ENCODE measurements at places on chromosomes 5 and 9.

DNA sequence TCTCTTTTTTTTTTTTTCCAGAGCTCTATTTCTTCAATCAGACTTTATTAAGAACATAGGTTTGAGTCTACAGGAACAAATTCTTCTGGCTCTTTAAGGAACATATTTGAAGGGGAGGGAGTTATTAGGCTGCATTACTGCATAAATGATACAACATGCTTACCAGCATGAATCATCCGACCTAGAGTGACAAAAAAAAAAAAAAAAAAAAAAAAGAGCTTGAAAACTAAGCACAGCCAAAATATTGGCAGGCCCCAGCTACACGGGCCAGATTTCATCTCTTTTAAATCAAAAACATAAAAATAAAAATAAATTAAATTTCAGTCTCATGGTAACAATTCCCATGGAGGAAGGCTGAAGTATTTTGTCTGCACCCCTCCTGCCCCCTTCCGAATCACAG, 26.3 kb downstream of the MSX2 start:
- no peak for DNase-seq

DNA sequence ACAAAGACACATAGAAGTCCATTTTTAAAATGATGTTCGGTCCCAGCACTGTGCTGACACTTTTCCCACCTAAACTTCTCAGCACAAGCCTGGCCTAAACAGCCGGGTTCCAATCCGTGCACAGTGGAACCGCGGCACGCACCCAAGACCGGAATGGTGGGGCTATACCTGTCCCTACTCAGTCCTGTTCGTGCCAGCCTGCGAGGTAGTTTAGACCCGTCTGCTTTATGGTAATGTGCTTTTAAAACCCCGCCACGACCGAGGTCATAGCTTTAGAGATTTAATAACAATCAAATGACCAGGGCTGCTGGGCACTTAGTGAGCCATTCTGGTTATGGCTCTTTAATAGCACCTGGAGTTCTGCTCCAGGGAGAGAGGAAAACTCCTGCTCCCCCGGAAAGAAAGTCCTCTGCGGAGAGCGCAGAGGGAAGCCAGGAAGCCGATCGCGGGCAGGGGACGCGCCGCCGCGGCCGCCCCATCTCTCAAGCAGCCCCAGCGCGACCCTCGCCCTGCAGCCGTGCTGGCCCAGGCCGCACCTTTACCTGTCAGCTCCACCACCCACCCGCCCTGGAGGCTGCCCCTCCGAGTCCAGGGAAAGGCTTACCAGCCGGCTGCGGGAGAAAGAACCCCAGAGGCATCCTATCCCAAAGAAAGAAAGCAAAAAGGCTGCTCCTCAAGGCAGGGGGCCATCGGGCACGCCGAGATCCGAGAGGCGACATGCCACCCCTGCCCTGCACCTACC, 511 bp downstream of the ARL15 start:
- no peak for DNase-seq

DNA sequence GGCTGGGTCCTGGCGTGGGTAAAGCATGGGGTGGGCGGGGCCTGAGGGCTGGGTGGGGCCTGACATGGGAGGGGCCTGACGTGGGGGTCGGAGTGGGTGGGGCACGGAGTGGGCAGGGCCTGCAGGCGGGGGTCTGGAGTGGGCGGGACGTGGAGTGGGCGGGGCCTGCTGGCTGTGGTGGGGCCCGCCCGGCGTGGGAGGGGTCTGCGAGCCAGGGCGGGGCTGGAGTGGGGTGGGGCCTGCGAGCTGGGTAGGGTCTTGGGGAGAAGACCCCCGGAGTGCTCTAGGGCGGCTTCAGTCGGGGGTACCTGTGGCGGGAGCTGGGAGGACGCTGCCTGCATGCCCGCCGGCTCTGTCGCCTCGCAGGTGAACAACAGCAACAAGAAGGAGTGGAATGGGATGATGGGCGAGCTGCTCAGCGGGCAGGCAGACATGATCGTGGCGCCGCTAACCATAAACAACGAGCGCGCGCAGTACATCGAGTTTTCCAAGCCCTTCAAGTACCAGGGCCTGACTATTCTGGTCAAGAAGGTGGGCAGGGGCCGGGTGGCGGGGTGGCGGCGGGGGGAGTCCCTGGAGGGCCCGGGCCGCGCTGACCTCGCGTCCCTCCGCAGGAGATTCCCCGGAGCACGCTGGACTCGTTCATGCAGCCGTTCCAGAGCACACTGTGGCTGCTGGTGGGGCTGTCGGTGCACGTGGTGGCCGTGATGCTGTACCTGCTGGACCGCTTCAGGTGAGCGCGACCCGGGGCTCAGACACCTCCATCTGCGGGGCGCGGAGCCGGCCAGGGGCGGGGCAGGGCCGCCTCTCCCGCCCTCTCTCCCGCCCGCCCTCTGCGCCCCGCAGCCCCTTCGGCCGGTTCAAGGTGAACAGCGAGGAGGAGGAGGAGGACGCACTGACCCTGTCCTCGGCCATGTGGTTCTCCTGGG, 8.0 kb downstream of the LRRC26 start:
- no peak for DNase-seq

DNA sequence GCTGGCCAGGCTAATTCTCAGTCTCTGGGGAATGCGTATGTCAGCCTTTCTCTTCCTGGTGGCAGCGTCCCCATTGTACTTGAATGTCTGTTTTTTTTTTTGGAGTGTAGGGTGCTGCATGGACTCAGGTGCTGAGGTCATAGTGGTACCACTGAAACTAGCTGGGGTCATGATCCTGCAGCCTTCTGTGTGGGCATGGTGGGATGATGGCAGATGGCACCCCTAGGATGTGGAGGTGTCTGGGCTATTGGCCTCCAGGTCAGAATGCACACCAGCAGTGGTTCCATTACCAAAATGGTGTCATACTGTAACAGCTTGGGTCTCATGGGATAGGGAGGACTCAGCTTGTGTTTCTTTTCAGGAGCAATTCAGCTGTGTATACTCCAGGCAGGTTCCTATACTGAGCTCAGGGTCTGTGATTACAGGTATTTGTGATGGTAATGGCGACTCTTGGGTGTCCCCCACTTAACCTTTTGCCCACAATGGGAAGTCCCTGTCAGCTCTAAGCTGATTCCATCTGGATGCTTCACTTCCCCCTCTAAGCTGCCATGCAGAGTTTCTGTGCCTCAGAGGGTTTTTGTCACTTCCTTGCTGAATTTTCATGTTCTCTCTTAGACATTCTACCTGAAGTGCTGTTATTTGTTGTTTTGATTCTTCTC, 17.9 kb downstream of the HSD17B4 start:
- no peak for DNase-seq

GRCh38 chr5:141465351-141465750, 10.4 kb upstream of the PCDHGC3 start:
- no peak for DNase-seq

- no peak for DNase-seq
Observed at GRCh38 chr5:93209476-93209875, 371.5 kb downstream of the NR2F1-AS1 start.

DNA sequence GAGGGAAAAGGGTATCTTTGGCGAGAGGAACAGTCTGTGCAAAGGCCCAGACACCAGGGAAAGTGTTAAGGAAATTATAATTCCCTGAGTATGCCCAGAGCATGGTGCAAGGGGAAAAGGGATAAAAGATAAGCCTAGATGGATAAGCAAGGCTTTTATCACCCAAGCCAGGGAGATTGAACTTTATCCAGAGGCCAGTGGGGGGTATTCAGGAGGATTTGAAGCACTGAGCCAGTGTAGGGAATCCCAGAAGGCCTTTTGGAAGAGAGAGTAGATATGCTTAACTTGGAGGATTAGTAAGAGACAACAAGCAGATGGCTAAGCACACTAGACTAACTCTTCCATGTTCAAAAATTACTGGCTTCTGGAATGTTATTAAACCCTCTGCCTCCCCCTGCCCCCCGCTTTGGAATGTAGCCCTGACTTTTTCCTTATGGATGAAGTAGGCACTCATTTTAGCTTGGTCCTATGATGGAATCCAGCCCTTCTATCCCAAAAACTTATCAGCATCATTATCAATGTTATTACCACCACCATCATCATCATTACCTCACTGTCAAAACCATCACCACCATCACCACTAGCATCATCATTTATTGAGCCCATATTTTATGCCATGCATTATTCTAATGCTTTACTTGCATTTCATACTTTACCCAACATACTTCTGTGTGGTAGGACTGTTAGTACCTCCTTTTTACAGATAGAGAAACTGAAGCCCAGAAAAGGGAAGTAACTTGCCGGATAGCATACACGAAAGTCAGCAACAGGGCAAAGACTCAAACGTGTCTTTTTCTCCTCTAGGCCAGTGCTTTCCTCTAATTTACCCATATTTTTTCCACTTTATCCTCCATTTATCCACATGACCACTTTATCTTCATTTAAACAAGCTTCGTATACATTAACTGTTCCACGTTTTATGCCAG, 237.0 kb downstream of the PAPPA start:
- DNase-seq, result no peak

GRCh38 chr5:15995341-15996052, 184.1 kb downstream of the MARCHF11 start:
- DNase-seq, result peak; percentile 42

Measured in kidney capillary endothelial cell (primary cell).